ENCODE measurements at places on chromosomes 7 and 10.

GRCh38 chr10:19412531-19412930 lies 363.9 kb downstream of the MALRD1 start:
- DNase-seq, result no peak

- DNase-seq, result no peak
Measured at GRCh38 chr10:106959521-106959920, 205.0 kb downstream of the SORCS1 start.

DNA sequence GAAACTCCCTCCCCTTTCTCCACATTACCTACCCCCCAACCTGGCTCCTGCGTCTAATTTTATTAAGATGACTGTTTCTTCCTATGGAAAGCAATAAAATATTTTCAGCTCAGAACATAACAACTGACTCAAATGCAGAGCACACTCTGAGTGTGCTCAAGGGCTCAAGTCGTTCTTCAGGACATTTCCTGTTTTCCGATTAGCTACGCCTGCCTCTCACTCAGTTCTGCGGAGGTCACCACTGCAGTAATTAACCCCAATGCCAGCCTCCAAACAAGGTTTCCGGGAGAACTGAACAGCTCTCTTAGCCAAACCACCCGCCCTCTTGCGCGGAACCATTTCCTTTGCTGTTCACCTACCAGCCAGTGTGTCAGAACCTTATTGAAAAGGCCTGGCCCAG lies 19.3 kb downstream of the MYOF start:
- DNase-seq, result no peak

GRCh38 chr10:78660446-78661106 lies 408.2 kb upstream of the ZMIZ1 start:
- no peak for DNase-seq

GRCh38 chr7:124792002-124792401 lies 26.4 kb upstream of the GPR37 start:
- no peak for DNase-seq
